ENCODE measurements at places on chromosomes 1 and 21.
A peak's percentile ranks its signal among the peaks of the same experiment; 100 is the strongest.

DNA sequence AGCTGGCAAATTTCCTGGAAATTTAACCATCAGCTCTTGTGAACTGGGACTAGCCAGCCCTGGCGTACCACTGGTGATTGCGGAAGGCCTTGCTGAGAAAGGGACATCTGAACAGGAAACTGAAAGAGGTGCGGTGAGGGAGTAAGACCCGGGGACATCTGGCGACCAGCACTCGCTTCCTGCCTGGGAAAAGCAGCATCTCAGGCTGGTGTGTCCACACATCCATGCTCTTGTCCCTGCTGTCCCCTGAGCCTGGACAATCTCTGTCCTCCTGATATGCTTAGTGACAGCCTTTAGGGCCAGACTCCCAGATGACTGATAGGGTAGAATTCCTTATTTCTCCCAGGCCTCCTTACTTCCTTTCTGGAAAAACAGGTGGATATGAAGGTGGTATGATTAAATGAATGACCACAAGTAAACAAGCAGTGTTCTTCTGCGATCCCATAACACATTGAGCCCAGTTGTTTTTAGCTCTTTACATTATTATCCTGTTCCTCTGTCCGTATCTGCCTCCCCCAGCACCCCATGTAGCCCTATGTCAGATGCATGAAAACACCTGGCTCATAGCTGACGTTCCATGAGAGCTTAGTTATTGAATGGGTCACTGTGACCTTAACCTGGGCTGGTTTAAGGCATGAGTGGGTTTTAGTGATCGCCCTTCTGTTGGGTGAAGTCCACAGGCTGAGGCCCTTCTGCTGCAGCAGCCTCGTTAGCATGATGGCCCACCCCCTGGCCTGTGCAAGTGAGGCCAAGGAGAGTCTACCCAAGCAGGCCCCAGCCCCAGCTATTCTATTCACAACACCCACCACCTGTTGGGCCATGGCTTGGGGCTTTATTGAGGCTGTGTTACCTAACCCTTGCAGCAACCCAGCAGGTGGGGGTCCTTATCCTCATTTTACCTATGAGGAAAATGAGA lies 76.1 kb upstream of the GADD45A start:
- no peak for DNase-seq

GRCh38 chr1:1079408-1080121 lies 5.5 kb upstream of the RNF223 start:
- DNase-seq = no peak

- no peak for DNase-seq
Observed at GRCh38 chr1:186896211-186896610, 67.5 kb downstream of the PLA2G4A start.

DNA sequence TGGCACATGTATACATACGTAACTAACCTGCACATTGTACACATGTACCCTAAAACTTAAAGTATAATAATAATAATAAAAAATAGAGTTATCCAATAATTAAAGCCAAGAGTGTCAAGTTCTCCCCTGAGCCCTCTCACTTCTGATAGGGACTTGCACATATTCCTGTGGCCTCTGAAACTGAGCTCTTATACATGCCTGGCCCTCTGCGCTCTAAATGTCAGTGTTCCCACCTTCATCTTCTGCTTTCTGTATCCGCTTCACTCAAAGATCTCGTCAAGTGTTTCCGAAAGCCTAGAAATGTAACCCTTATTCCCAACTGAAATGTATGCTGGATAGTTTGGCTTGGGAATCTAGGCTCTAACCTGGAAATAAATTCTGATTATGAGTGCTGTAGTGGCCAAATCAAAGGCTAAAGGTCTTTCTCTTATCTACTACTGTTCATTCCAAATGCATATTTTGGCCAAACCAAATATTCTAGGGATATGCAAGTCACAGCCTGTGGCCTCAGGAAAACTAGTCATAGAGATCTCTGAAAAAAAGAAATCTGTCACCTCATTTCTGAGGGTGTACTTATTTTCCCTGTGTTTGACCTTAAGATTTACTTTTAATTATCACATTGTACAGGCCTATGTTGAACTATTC lies 99.5 kb upstream of the LYPLAL1 start:
- no peak for DNase-seq

DNA sequence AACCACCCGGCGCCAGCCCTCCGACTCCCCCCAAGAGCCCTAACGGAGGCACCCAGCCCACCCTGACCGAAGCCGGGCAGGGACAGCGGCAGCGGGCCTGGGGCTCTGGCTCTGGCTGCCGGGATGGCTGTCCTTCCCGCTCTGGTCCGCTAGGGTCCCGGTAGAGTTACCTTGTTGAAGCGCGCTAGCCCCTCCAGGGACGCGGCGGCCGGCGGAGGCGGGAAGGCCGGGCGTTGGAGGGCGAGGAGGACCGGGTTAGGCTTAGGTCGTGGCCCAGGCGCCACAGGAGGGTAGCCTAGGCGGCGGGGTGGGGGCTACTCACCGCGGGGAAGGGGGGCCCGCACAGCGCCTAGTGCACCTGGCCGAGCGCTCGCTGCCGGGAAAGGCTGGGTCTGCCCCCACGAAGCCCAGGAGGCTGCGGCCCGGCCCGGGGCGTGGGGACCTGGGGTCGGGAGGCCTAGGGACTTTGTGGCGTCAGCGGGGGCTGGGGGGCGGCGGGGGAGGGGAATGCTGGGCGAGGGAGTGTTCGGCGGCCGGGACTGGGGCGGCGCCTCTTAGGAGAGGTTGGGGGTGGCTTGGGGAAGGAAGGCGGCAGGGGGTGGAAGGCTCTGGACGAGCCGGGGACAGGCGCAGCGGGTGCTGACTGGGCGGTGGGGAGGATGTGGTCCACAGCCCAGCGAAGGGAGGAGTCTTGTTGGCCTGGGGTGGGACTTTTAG lies at the start of gene TRIM17:
Gene TRIM17, minus strand, starts transcription at position 645 of the 717 bp plus-strand sequence. CDS start 1,789 bp downstream, outside the sequence.
- DNase-seq = no peak

GRCh38 chr1:98371764-98372163 lies 289.8 kb upstream of the SNX7 start:
- DNase-seq = no peak

GRCh38 chr1:209598227-209598626 lies 14.7 kb downstream of the CAMK1G start:
- no peak for DNase-seq

DNA sequence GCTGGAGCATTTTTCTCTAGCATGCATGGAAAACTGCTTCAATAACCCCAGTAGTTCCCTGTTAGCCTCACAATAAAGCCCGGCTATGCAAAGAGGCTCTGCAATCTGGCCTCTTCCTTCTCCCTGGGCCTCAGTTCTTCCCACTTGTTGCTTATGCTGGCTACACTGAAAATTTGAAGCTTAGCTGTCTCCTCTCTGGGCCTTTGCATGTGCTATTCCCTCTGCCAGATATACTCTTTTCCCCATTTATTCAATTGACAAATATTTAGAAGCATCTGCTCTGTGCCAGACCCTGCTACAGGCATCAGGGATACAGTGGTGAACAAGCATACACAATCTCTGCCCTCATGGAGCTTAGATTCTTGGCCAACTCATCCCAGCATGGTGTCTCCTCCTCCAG lies 15.3 kb downstream of the CRYBG2 start:
- DNase-seq = no peak

DNA sequence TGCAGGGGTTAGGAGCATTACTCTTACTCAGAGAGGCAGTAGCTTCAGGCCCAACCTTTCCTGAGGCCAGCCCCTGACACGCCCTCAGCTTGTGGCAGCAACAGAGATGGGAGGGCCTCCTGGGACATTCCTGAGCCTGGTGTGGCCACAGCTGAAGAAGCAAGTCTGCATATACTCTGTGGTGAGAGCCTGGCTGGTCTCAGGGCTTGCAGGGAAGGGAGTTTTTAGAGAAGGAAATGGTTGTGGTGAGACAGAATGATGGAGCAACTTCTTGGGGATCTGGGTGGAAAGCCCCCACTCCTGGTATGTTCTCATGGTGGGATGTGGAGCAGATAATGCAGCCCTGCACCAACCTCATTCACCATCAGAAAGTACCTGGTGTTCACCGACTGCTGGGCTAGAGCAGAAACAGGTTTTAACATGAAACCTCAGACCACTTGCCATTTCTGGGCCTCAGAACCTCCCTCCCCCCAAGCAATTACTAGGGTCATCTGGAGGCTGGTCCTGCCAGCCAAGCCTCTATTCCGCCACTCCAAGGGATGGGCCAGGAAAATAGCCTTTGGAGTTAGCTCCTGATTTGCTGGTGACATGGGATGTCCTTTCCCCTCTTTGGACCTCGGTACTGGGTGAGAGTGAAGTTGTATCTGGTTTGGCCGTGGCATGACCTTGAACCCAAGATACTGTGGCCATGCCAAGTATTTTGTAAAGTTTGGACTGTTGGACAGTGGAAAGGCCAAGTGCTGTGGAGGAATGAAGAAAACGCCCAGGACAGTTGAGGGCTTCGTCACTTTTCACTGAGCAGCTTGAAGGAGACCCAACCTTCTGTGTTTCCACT lies 28.1 kb upstream of the RNF19B start:
- DNase-seq = peak; percentile 31

GRCh38 chr1:181809991-181810545 lies 251.4 kb downstream of the ZNF648 start:
- DNase-seq = no peak

GRCh38 chr1:109782514-109782913 lies 18.8 kb upstream of the EPS8L3 start:
- no peak for DNase-seq

DNA sequence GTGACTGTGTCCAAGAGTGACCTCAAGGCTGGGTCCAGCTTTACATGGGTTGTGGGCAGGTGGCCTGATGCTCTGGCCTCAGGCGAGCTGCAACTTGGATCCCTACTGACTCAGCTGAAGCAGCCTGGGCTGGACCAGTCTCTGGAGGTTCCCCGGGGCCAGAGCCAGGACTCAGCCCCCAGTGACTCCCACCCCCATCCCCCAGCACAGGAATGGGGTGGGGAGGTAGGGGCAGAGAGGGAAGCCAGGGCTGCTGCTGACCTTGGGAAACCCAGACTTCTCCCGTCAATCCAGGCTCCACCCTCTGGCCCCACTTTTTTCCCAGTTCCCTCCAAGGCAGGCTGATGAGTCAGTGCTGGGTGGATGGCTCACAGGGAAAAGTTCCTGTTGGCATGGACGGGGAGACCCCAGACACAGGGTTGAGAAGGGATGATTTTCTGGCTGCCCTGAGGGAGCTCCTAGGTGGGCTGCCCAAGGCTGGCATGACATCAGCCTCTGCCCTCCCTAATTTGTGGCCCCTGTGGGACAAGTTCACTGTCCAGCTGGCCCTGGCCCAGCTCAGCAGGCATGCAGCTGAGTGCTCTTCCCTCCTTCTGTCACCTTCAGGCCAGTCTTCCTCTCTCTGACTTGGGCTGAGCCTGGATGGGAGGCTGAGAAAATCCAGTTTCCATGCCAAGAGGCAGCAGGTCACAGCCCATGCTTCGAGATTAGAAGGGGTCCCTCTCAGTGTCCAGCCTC lies 2.2 kb downstream of the ZC3H12A start:
- DNase-seq = peak; percentile 76

DNA sequence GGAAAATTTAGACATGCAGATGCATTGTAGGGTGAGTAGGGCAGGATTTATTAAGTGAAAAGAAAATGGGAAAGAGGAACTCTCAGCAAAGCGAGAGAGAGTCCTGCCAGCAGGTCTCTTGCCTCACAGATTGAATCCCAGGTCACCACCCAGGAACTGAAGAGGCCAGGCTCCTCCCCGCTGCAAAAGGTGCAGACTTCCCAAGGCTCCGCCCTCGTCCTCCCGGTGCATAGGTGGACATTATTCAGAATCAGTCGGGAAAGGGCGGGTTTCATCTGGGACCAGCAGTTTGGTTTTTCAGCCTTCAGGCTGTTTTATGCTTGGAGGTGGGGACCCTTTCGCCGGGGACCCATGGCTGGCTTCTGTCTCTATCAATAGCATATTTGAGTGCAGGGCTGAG lies 41.6 kb upstream of the APP start:
- DNase-seq = no peak

GRCh38 chr1:22815421-22816066 lies 104.9 kb downstream of the EPHB2 start:
- no peak for DNase-seq

DNA sequence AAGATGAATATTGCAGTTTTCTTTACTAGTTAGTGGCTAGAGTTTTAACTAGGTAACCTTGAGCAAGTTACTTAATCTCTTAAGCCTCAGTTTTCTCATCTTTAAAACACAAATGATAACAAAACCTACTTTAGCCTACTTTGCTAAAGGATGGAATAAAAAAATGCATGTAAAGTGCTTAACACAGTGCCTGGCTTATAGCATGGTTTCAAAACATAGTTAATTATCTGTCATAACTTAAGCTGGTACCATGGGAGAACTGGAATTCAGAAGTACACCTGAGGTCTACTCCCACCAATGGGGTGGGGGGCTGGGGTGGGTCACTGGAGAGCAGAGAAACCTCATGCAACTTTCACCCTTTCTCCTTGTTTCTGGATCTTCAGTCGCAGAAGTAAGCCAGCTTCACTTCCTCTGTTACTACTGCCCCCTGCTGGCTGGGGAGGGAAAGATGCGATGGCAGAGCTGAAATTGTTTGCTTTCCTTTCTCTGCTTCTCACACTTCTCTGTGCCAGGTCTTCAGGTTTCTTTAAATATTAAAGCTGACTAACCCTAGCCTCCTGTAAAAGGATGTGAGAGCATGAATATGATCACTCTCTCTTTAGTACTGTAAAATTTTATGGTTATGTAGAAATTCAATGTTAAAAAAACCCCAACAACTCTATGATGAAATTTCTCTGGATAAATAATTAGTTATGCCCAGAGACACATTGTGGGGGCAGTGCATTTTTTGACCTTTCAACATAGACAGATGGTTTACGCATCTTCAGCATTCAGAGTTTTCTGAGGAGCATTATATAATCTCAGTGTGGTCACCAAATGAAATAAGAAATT lies 324.2 kb downstream of the HLX start:
- peak; percentile 27 for DNase-seq

DNA sequence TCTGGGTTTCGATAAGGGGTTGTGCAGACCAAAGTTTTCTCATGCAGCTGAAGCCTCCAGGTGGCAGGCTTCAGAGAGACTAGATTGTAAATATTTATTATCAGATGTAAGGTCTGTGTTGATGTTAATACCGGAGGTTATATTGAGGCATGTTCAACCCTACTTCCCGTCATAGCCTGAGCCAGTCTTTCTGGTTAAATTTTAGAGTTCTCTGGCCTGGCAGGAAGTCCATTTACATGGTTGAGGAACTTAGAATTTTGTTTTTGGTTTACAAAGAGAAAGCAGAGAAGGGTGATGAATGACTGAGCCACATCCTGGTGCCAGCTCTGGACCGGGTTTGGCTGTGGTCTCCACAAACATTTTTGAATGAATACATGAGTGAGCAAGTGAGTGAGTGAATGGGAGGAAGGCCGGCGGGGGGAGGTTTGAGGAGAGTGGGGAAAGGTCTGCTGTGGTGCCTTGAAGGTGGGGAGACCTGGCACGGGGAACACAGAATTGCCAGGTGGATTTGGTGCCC lies 218.5 kb downstream of the DISC1 start:
- DNase-seq = peak; percentile 6

GRCh38 chr1:153777648-153778047 lies 2.4 kb downstream of the SLC27A3 start:
- DNase-seq = peak; percentile 62

DNA sequence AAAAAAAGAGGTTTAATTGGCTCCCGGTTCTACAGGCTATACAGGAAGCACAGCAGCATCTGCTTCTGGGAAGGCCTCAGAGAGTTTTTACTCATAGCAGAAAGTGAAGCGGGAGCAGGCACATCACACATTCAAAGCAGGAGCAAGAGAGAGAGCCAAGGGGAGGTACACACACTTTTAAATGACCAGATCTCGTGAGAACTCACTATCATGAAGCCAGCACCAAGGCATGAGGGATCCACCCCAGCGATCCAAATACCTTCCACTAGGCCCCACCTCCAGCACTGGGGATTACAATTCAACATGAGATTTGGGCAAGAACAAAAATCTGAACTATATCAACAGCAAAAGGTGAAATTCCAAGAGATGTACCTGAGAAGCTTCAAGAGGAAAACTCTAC lies 20.8 kb upstream of the FAM76A start:
- no peak for DNase-seq

GRCh38 chr1:221911714-221912113 lies 169.8 kb upstream of the DUSP10 start:
- DNase-seq = no peak
